Fibroblast of the aortic adventitia (primary cell): ENCODE measurements at places on chromosomes 11 and 22.

GRCh38 chr11:40125054-40125453 lies 1334.4 kb downstream of the LRRC4C start:
- no peak for DNase-seq

GRCh38 chr11:19394525-19395016 lies 153.8 kb upstream of the E2F8 start:
- no peak for DNase-seq

- no peak for DNase-seq
These were observed 270.0 kb downstream of the SOX6 start for GRCh38 chr11:16086229-16086819.

DNA sequence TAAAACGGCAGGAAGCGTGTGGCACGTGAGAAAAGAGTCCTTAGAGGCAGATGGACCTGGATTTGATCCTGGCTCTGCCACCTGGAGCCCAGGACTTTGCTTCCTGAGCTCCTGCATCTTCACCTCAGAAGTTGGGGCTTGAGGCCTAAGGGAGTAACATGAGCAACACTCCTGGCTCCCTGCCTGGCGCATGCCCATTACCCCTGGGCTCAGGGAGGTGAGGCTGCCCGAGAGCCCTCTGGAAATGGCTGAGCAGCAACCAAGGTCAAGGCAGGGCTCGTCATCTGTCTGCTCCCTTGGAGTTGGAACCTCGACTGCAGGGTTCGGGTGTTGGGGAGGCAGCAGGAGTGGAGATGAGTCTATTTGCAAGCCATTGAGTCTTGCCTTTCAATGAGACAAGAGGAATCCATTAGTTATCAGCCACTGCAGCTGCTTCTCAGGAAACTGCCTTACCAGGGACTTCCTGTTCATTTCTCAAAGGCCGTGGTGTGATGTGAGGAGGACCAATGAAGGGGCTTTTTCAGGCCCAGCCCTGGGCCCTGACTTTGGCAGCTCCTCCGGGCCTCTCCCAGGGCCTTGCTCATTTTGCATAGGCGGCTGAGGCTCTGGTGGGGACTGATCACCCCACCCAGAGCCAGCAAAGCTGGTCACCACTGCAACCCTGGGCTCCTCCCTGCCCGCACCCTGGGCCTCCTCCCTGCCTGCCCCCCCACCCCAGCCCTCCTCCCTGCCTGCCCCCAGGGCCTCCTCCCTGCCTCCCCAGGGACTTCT lies 6.4 kb downstream of the FADS2 start:
- peak; percentile 87 for DNase-seq

GRCh38 chr11:28673691-28674432 lies 565.7 kb downstream of the METTL15 start:
- DNase-seq = no peak

DNA sequence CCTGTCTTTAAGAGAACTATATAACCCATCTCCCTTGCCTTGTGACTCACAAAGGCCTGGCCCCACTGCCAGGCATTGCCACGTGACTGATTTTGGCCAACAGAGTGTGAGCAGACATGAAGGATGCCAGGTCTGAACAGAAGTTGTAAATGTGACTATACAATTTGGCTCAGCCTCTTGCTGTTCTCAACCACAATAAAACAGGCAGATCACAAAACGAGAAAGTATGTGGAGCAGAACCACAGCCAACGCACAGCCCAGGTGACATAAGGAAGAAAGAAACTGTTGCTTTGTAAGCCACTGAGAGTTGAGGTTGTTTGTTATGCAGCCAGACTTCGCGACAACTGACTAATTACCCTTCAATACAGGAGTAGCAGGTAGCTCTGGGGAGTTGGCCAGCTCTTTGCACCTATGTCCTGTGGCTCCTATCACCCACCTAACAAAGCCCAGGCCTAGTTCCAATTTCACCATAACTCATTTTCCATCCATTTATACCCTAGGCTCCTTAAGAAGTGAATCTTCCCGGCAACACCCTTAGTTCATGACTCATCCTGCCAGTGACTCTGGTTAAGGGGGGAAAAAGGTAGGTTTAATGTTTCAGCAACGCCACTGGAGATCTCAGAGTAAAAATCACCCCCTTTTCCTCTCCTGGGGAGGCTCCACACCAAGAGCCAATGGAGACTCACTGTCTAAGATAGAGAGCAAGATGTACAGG lies 53.7 kb downstream of the GALNT18 start:
- peak; percentile 24 for DNase-seq

DNA sequence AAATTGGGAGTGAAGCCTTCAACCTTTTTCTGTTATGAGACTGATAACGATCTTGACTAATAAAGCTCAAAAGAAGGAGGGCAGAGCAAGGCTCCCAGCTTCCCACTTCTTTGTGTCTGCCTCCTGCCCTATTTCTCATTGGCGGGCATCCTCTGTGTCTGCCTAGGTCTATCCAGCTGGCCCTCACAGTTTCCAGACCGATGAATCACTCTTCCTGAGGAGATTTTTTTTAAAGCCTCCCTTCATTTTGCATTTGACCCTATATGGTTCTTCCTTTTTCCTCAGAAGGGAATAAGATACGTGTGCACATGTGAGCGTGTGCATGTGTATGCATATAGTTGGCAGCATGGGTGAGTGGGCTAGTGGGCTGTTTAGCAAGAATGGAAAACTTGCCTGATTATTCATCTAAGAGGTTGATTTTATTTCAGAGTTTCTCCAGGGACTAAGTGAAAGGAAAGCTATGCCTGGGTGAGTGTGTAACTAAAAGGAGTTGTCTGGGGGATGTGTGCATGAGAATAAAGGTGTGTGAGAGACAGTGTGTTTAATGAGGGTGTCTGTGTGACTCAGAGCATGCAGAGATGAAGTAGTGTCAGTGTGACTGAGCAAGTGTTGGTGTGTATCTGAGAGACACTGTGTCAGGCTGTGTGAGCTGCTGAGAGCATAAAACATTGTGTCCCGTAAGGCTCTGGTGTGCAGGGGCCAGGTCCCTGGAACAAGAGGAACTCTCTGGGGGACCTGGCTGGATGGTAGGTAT lies 12.2 kb downstream of the PHLDB1 start:
- DNase-seq = peak; percentile 97

- DNase-seq = no peak
These were observed 108.8 kb downstream of the NAV2 start for GRCh38 chr11:19821412-19821875.

DNA sequence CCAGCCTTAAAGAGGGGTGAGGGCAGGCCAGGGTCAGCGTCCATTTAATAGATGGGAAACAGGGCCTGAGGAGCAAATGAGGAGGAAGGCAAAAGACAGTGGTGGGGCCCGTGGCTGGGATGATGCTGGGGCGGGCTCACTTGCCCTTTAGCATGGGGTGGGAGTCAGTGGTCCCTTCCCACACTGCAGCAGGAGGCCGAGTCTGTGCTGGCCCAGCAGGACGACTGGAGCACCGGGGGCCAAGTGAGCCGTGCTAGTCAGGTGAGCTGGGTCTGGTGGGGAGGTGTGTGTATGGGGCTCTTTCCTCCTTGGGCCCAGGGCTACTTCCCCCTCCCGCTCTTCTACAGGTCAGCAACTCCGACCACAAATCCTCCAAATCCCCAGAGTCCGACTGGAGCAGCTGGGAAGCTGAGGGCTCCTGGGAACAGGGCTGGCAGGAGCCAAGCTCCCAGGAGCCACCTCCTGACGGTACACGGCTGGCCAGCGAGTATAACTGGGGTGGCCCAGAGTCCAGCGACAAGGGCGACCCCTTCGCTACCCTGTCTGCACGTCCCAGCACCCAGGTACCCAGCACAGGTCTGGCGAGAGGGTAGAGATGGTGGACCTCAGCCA lies 12.8 kb downstream of the SCYL1 start:
- no peak for DNase-seq

- no peak for DNase-seq
These were observed 42.0 kb downstream of the PACS1 start for GRCh38 chr11:66112041-66112491.

- DNase-seq = peak; percentile 65
These were observed 44.8 kb downstream of the ADAMTS8 start for GRCh38 chr11:130383344-130384211.

GRCh38 chr11:32006799-32007388 lies 84.0 kb upstream of the RCN1 start:
- peak; percentile 60 for DNase-seq

- peak; percentile 94 for DNase-seq
These were observed 10.2 kb upstream of the LDHA start for GRCh38 chr11:18384157-18384641.

- peak; percentile 78 for DNase-seq
These were observed 66.8 kb downstream of the LARGE1 start for GRCh38 chr22:33853200-33854097.

- DNase-seq = no peak
These were observed 154.5 kb downstream of the DBX1 start for GRCh38 chr11:20005747-20006146.

GRCh38 chr11:126217491-126217890 lies 5.9 kb downstream of the FAM118B start:
- DNase-seq = no peak
